Astrocyte of the spinal cord (primary cell): ENCODE measurements at places on chromosomes 6 and 20.
A peak's percentile ranks its signal among the peaks of the same experiment; 100 is the strongest.

DNA sequence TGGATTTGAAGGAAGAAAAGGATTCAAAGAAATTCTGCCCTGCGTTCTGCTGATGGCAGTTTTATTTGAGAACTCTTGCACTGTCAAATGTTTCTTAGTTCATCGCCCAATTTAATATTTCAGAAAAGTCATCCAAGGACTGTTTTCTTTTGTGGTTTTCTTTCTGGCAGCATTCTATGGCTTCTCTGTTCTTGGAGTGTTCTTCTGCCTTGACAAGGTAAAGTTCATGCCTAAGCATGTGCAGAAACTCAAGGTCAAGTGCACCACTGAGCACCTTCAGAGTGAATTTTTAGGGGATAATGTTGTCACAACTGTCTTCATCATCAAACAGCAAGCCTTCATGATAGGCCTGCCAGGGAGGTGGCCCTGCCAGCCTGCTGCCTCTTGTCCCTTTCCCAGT is 225.6 kb downstream of the PLCB1 start:
- DNase-seq, result peak; percentile 5

DNA sequence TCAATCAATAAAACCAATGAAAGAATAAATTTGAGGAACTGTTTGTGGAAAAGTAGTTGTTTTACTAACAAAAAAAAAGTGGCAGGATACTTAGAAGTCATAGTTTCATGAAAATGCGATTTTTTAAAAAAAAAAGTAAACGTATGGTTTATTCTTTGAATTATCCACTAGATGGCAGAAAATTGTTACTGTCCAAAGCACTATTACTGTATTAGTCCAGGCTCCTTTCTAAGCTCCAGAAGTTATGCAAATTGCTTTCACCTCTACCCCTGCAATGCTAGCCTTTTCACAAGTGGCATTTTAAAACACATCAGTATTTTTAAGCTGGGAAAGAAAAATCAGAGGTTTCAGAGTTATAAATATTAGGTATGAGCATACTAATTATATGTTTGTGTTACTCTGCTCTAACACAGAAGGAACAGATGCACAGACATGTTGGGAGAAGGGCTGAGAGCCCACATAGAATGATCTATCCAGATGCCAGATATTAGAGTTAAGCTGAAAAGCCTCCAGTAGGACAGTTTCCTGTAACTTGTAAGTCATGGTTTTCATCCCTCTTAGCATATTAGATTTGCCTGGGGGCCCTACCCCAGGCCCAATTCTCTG is 63.9 kb downstream of the FHL5 start:
- peak; percentile 36 for DNase-seq

DNA sequence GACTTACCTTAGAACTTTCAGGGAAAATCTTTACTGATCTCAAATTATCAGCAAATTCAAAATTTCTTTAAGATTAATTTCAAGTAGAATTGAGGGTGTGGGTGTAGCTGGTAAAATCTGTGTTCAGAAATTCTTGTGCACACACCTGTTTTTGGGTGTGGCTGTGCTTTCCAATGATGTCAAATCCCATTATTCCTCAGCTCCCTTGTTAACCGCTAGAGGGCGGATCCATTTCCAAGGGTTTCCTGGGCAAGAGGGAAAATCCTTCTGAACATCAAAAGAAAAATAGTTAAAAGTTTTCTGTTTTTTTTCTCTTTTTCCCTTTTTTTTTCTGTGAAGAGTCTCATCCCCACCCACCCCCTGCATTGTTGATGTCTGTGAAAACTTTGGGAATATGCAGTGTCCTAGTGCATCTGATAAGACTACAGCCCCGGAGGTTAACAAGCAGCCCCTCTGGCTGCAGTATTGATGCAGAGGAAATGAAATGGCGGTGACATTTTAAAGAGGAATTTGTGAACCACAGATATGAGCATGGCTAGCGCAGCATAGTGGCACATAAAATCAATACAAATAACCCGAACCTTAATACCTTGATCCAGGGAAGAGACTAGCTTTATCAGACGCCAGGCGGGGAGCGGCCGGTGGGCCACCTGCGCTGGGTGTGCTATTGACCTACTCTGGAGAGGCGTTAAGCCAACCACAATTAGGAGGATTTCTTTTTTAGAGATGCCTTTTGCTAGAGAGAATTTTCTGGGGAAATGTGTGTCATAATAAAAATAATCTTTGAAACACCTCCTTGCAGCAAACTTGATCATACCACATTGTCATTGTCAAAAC is 130.9 kb downstream of the FOXA2 start:
- no peak for DNase-seq

GRCh38 chr20:64109831-64110391 is 2.5 kb upstream of the NPBWR2 start:
- DNase-seq, result no peak

DNA sequence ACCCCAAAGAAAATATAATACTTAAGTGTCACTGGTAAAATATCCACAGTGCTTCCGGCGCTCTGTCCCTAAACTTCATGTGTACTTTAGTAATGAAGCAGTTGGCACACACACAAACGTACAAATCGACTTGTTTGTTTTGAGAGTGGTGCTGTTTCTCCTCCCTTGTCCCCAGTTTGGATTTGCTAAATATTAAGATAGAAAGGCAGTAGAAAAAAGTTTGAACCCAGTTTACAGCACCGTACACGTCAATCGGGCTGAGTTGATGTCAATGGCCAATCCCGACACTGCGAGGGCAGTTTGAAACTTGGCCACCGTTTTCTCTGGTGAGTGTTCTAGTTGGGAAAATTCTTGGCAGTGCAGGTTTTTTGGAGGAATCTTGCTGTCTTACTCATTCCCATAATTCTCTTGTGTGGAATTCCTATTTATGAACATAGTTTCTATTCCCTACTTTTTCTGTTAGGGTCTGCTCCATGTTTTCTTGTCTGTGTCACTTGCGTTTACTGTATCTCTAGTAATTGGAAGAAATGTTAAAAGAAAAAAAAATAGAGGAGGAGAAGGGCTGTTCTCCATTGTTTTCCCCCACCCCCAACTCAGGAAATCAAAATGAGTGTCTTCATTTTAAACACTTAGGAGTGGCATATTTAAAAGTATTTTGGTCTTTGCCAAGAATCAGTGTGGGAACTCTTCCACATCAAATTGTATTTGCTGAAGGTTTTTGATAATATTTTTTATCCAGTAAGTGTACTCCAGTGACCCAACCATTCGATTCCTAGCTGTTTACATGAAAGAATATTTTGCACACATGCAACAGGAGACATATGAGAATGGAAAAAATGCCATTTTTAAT is 72.3 kb downstream of the OR2B2 start:
- DNase-seq, result peak; percentile 83

- no peak for DNase-seq
Measured at GRCh38 chr20:19713822-19714578, 44.1 kb upstream of the RIN2 start.

DNA sequence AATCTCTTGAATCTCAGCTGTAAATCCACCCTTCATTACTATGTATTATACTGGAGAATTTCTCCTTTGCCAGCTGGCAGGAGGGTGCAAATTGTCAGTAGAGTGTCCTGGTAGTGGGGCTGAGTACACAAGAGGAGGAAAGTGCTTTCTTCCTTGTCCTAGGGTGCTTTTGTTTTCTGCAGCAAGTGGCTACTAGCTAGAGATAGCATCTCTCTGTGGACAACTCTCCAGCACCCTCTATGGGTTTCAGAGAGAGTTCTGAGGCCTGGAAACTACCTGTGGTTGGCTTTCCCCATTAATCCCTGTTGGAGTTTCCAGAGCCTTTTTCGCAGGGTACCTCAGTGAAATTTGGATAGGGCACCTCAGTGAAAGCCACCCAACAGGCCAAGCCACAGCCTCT is 422.5 kb upstream of the RGS17 start:
- no peak for DNase-seq
